Activated CD4-positive, alpha-beta T cell treated with anti-CD3 and anti-CD28 coated beads, Interleukin-10, Interleukin-2, amounts not matched to agents 100 ng/mL and 50 ng/mL, durations not matched to agents 16 hours and 8 hours (primary cell): ENCODE measurements at places on chromosomes 4 and X.

DNA sequence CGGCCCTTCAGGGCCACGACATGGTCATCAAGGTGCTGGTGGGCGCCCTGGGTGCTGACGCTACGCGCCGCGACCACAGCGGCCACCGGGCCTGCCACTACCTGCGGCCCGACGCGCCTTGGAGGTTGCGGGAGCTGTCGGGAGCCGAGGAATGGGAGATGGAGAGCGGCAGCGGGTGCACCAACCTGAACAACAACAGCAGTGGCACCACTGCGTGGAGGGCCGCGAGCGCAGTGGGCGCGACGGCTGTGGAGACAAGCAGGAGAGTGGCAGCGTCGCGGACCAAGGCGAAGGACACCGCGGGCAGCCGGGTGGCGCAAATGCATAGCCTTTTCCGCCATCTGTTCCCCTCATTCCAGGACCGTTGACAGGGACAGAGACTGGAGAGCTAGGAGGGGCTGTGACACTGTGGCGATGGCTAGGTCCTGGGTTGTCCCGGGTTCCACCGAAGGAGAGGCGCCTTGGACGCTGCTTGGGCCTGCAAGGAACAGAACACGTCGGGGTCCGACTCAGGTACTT, 919 bp downstream of the SOWAHD start:
- DNase-seq, result no peak

GRCh38 chrX:120029354-120029753, 48.1 kb downstream of the RHOXF2B start:
- peak; percentile 4 for DNase-seq

DNA sequence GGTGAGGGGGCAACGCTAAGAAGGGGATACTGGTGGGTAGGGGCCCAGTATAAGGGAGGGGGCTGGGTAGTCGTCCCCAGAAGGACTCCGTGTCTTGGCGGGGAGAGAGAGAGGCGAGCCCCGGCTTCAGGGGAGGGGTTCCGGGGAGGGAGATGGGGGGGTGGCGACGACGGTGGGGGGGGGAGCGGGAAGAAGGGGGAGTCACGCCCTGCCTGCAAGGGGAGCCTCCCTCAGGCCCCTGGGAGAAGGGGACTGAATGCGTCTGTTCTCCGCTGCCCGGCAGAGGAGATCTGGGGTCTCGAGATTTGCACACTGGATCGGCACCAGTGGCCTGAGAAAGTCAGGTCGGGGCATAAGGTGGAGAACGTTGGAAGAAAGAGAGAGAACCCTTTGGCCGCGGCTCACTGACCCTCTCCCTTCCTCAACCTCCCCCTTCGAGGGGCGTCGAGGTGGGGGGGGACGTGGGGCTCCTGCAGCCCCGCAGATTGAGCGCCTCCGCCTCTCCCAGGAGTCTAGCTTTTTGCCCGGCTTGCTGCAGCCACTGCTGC, 609 bp upstream of the BCORL1 start:
- no peak for DNase-seq

- DNase-seq, result peak; percentile 48
Observed at GRCh38 chrX:154374313-154375155, at the start of gene FLNA. TSS of gene FLNA (minus strand) at chrX:154374634. CDS start at chrX:154371245, 3,389 bp downstream.

DNA sequence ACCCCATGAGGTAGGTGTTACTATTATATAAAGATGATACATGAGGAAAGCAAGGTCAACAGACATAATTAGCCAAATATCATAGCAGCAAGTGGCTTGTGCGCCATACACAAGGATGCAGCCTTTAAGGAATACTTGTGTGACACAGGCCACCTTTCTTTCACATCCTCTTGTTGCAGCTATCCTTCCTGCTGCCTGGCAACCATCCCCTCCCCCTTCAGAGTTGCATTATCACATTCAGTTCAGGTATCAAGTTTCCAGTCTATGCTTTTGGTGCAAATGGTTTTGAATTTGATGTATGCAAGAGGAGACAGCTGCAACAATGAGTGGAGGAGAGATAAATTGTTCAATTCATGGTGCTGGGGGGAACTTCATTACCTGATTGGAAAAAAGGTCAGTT, 6.4 kb downstream of the ZCCHC18 start:
- no peak for DNase-seq

GRCh38 chr4:122906859-122907305, 15.5 kb downstream of the NUDT6 start:
- DNase-seq, result no peak

DNA sequence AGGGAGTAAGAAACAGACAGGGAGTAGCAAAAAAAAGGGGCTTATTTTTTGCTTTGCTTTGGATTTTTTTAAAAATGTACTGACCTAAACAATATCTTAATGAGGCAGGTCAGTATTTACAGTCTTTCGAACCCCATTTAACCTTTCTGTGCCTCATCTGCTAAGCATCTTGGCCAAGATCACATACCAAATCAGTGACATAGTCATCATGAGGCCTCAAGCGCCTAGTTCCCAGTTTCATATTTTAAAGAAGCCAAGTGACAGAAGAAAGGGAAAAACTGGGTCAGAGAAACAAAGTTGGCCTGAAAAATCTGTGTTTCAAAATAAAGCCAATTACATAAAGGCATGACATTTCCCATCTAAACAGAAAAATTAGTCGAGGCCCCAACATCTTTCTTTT, 94.6 kb upstream of the WDR44 start:
- no peak for DNase-seq

DNA sequence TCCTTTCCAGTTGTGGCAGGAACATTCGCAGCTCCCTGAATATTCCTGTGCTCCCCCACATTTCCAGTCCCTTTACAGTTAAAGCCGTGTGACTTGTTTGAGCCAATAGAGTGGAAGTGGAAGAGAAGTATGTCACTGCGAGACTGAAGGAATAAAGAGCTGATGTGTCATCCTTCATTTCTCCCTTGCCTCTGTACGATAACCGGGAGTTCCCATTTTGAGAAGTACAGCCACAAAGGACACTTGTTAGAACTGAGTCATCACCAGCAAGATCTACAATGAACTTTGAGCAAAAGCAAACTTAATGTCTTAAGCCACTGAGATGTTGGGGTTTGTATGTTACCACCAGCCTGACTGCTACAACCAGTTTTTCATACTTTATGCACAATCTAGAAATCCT, 92.3 kb downstream of the SPRY1 start:
- DNase-seq, result peak; percentile 64

GRCh38 chrX:93422693-93423092, 250.7 kb downstream of the NAP1L3 start:
- DNase-seq, result peak; percentile 46

DNA sequence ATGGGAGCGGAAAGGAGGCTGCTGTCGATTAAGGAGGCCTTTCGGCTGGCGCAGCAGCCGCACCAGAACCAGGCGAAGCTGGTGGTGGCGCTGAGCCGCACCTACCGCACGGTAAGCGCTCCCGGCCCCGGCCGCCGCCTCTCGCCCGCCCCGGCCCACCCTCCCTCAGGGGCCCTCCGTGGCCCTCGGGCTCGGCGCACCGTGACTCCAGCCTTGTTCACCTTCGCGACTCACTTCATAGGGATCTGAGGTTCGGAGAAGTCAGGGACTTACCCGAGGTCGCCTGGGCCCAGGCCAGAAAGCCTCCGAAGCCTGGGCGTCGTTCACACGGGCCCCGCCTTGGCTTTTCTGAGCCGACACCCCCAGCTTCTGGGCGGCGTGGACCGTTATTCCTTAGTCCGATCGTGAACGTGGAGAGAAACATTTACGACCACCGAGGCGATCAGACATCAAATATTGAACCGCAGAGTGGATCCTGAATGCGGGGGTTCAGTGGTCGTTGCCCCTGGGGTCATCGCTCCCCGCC, 362 bp downstream of the NCAPG start:
- peak; percentile 40 for DNase-seq

DNA sequence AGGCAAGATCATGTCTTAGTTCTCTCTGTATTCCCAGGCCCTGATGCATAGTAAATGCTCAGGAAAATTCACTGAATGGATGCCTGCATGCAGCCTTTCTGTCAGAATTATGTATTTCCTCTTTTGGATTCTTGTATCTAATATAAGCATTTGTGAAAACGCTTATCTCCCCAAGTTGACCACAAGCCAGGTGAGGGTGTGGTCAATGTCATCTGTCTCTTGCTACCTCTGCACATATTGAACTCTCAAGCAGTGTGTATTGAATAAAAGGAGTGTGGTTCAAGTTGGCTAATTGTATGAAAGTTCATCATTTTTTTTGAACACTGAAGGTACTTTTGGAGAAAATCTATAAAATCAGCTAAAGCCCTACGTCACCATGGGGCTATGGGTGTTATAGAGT, 84.3 kb downstream of the CNGA2 start:
- no peak for DNase-seq

DNA sequence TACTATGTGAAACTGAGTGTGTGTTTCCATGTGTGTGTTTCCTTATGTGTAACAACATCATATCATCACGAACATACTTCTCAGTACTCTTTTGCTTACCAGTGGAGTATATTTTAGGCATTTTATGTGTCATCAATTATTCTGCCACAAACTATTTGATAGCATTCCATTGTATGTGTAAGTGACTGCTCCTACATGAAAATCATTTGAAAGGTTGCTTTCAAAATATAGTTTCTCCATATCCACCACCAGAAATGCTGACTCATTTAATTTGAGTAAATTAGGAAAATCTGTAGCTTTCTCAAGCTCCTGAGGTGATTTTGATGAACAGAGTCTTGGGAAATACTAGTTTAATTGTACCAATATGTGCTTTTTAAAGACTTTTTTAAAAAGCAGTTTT, 376.2 kb downstream of the PCDH18 start:
- no peak for DNase-seq

GRCh38 chrX:121260596-121261240, 213.3 kb downstream of the GLUD2 start:
- no peak for DNase-seq

DNA sequence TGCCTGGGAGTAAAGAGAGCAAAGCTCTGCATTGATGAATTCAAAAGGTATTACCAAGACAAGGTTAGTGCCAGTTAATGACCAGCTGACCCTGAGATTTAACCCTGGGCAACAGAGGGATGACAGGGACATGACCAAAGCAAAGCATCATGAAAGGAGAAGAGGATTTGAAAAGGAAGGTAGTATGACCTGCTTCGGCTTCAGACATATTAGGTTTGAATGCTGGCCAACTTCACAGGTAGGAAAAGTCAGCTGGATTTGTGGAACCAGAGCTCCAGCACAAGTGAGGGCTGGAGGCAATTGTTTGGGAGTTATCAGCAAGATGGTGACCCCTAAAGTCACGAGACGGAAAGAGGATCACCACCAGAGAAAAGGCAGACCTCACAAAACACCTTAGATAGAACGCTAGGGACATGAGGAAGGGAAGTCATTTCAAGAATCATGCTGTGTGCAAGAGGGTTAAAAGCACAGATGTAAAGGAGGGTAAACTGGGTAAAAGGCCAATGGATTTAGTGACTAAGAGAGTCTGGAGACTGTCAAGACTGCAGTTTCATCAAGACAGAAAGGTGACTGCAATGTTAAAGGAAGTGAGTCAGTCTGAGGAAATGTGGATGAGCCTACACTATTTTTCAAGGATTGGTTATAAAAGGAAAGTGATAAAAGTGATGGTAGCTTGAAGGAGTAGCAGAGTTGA, 45.6 kb downstream of the SH3RF1 start:
- DNase-seq, result peak; percentile 7

GRCh38 chrX:48165241-48165640, 31.4 kb downstream of the SSX5 start:
- DNase-seq, result no peak

DNA sequence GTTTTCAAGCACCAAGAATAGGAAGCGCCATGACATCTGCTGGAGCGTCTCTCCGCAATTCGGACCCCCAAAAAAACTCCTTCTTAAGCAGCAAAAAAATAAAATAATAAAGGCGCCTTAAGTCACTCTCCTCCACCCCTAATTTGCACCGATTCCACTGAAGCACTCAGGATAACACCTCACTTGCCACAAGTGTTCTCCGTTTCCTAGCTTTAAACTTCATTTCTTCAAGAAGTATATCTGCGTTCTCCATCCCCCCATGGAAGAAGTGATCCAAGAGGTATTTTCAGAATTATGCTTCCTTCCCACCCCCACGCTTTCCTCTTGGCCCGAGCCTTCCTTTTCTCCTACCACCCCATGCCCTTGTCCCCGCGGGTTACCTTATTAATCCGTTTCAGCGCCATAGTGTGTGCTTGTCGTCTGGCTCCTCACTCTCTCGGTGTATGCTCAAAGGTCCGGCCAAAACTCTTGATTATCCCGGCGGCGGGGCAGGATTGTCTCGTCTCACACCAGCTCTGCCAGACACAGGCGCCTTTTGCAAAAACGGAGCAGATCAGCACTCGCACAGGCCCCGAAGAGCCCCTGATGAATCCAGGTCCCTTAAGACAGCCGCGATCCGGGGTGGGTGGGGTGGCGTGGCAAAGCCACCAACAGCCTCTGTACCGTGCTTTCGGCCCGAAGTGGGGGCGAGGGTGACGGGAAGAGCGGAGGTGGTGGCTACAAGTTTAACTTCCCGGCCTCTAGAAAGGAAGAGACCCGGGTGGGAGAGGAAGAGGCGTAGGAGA, 1.1 kb downstream of the UBE2D3 start:
- no peak for DNase-seq

DNA sequence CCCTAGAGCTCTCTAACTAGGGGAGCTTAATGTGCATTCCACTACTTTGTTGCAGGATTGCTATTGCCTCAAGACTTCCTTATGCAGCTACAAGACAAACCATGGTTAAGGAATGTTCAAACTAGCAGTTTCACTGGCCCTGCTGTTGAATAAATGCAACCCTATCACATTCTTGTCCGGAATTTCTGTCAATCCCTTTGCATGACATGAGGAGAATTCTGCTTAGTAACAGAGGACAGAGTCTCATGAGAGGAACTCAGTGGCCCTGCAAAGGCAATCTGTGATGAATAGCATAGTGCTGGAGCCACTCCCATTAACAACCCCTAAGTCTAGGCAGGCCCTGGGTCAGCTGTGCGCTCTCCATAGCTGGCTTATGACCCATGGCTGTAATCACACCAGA, 30.7 kb upstream of the SGMS2 start:
- DNase-seq, result no peak

- peak; percentile 46 for DNase-seq
Observed at GRCh38 chr4:67581208-67581857, 22.8 kb downstream of the STAP1 start.

GRCh38 chr4:158209825-158210807, at the start of gene TMEM144:
TSS of gene TMEM144 (plus strand) at chr4:158210486. CDS start at chr4:158212668, 2,182 bp downstream.
- DNase-seq, result peak; percentile 50
